ENCODE measurements at places on chromosomes 12 and 14. TPM values are rescaled to one million over a fixed set of nuclear protein-coding genes. Genes with fewer than 3 reads are reported as not detected.

- no peak for DNase-seq
Measured at GRCh38 chr12:118107694-118108093, 3.9 kb upstream of the VSIG10 start.

- no peak for DNase-seq
Measured at GRCh38 chr14:74562515-74563232, 49.4 kb downstream of the LTBP2 start.

DNA sequence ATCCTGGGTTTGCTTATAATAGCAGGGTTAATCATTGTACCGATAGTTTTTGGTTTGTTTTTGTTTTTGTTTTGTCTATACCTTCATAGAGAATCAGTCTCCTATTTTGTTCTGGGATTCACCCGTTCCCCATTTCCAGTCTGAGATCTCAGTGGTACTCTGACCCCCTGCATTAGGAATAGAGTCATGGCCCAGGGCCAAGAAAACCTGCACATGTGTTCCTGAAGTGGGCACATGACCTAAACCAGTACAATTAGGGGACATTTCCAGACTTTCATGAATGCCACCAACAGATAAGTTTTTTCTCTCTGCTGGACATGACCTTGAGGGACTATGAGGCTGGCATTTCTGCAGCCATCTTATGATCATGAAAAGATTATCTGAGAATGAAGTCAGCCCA is 52.5 kb downstream of the MRPL42 start:
- no peak for DNase-seq

KCNA5 gene
- not detected for total RNA-seq

- DNase-seq = peak; percentile 64
Measured at GRCh38 chr12:110543252-110543959, 39.7 kb downstream of the PPTC7 start.

Data from RPMI7951 (cell line).